Fibroblast of lung (primary cell): ENCODE measurements at places on chromosomes 3 and 15. TPM values are rescaled to one million over a fixed set of nuclear protein-coding genes. Genes with fewer than 3 reads are reported as not detected.

Gene ISLR2
- not detected in 2 replicates for total RNA-seq

Gene CFAP91
- 0.17 and 0.77 TPM in 2 replicates for total RNA-seq

Gene C3orf80
- total RNA-seq, result 0.26 and 0.33 TPM in 2 replicates

Gene AMT
- 0.77 and 2.6 TPM in 2 replicates for total RNA-seq

Gene GNAT1
- total RNA-seq, result not detected in 2 replicates

Gene GALNT15
- total RNA-seq, result 37.7 and 47.3 TPM in 2 replicates

Gene CRYGS
- 0.99 and 1.0 TPM in 2 replicates for total RNA-seq

Gene SV2B
- under 0.01 and 0.26 TPM in 2 replicates for total RNA-seq

Gene ATP13A5
- not detected in 2 replicates for total RNA-seq
